ENCODE measurements at places on chromosomes 2 and 18.

DNA sequence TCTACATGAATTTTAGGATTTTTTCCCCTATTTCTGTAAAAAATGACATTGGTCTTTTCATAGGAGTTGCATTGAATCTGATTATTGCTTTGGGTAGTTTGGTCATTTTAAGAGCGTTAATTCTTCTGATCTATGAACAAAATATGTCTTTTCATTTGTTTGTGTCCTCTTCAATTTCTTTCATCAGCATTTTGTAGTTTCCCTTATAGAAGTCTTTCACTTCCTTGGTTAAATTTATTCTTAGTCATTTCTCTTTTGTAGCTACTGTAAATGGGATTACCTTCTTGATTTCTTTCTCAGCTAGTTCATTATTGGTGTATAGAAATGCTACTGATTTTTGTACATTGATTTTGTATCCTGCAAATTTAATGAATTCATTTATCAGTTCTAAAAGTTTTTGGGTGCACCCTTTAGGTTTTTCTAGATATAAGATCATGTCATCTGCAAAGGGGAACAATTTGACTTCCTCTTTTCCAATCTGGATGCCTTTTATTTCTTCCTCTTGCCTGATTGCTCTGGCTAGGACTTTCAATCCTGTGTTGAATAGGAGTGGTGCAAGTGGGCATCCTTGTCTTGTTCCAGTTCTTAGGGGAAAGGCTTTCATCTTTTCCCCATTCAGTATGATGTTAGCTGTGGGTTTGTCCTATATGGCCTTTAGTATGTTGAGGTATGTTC is 36.6 kb upstream of the AAK1 start:
- DNase-seq, result no peak

GRCh38 chr18:66638856-66639629 is 35.2 kb upstream of the CDH19 start:
- DNase-seq, result no peak

DNA sequence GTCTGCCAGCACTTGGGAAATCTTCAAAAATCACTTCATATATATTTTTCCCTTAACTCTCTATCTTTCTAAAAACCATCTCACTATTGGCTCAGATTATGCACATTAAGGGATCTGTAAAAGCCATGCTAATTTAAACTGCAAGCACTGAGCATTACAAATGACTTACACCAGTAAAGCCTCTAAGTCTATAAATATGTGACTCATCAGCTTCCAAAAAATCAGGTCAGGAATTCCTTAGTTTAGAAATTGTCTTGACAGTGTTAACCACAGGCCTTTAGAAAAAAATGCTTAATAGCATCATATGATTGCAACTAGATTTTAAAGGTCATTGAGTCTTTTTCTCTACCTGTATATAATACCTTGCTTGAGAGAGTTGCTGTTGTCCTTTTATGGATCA is 1113.6 kb upstream of the PIK3C3 start:
- DNase-seq, result no peak

GRCh38 chr2:20415511-20415918 is 31.4 kb upstream of the RHOB start:
- DNase-seq, result no peak

- DNase-seq, result no peak
Observed at GRCh38 chr18:52200921-52201663, 138.9 kb upstream of the DCC start.

DNA sequence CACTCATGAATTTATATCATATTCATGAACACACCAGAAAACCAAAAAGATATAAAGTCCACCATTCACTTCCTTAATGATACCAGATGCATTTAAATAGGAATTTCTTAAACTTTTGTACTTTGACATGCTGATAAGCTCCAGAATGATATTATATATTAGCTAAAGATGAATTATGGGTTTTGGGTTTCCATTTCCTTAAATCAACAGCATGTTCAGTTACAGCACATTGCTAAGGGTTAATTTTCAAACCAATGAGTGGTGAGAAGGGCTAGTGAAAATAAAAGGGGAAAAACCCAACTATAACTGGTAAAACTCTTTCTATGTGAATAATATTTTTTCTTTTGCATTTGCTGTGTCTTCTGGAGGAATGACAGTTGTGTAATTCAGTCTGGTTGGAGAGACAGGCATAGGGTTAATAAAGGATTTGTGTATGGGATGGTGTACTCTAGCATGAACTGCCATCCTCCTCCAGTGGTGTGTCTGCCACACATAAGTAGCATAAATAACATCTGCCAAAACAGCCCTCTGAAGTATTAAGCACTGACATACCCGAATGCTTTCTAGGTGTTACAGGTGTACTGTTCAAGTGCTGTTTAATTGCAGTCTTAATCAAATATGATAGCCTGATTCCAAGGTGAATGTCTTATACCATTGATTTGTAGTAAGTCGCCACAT is 19.3 kb upstream of the CPS1 start:
- no peak for DNase-seq

- no peak for DNase-seq
Observed at GRCh38 chr2:109135359-109136197, 6.6 kb downstream of the SH3RF3 start.

- no peak for DNase-seq
Observed at GRCh38 chr2:197810016-197810415, 5.6 kb downstream of the PLCL1 start.

GRCh38 chr2:236214376-236214995 is 46.3 kb upstream of the GBX2 start:
- no peak for DNase-seq

- DNase-seq, result no peak
Observed at GRCh38 chr2:75186821-75187220, 12.5 kb downstream of the TACR1 start.

- no peak for DNase-seq
Observed at GRCh38 chr18:23068570-23069310, 66.5 kb upstream of the CABLES1 start.

DNA sequence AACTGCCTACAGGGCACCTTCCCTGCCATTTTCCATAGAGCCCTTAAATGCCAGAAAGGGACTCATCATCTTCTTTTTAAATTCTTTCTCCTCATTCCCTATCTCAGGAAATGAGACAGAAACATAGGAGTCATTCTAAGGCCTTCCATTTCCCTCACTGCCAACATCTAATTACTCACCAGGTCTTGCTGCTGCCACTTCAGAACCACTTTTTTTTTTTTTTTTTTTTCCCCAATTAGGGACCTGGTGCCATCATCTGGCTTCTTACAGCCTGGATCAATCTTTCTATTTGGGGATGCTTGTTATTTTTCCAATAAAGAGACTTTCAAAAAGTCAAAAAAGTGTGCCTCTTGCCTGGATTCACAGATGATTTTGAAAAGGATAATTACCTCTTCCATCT is 373.4 kb downstream of the LPIN1 start:
- no peak for DNase-seq

DNA sequence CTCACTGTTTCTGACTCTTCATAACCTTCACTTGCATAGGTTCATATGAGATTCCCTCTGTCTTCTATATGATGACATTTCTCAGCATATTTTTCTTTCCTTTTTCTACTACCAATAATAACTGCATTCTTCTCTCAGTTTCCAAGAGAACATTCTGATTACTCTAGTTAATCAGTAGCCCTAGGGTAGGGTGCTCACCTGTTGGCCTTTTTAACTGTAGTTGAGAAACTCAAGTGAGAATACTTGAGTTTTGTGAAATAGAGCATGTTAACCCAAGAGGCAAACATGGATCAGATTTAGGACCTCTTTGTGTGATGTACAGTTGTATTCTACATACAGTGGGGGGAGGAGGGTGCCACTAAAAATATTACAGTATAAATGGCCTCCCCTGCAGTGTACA is 308.0 kb downstream of the CMPK2 start:
- DNase-seq, result no peak

DNA sequence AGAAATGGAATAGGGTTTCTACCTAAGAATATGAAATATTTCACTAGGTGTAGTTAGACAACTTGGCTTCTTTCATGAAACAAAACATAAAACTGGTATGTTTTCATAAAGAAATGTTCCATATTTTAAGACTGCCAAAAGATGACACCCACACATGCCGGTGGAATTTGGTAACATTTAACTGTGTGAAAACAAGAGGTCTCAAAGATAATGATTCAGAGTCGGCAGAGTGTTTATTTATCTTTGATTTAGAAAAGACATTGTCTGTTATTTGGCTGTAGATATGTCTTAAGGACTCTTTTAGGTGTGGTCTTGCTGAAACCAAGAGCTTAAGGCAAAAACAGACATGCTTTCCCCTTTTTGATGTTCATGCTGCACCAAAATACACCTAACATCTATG is 63.5 kb upstream of the FN1 start:
- no peak for DNase-seq

- DNase-seq, result no peak
Observed at GRCh38 chr2:239756790-239757760, 268.1 kb downstream of the NDUFA10 start.

DNA sequence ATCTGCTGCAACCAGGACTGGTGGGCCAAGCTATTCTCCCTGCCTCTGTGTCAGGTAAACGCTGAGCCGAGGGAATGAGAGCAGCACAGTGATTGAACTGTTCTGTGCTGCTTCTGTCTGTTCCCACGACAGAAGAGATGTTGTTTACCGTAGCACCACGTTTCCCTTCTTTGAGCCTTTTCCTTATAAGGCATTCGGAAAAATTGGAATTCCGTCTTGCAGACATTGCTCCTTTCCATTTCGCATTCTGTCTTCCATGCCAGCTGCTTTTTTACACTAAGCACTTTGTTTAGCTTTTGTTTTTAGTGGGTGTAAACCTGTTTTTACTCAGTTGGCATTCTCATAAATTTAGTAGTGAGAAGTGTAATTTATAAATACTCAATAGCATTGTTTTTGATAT is 103.1 kb downstream of the ZNF236 start:
- DNase-seq, result no peak

GRCh38 chr2:23400703-23401102 is 15.7 kb downstream of the KLHL29 start:
- no peak for DNase-seq

Measured in NCI-H1417 treated with DMSO at 0.1 percent for 48 hours (cell line).